ENCODE measurements at places on chromosomes 1 and 21. TPM values are rescaled to one million over a fixed set of nuclear protein-coding genes. Genes with fewer than 3 reads are reported as not detected.
A peak's percentile ranks its signal among the peaks of the same experiment; 100 is the strongest.

DNA sequence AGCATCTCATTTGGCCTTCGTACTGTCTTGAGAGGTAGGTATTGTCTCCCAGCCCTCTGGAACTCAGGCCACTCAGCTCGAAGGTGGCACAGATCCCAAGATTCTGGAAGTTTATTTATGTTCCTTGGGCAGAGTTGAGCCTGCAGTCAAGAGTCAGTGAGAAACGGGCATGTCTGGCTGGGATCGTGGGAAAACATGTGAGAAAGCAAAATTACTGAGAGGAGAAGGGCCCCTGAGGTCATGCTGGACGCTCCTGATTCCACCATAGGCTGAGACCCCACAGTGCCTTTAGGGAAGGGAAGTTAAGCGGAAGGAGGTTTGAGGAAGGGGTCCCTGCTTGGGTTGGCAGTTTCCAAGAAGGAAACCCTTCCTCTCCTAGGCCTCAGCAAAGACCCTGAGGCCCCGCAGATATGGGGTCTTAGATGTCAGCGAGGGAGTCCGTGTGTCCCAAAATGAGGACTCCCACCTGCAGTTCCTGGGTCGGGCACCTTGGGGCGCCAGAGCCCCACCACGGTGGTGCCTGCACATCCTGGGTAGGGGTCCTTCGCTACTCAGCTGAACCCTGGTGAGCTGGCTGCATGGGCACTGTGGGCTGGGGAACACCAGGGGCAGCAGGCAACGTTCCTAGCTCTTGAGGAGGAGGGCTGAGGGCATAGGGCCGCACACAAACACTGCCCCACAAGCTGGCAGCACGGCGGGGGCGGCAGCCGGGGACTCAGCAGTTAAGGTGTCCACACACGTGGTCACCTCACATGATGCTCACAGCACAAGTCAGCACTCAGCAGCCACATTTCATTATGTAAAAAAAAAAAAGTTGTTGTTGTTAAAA is 12.3 kb upstream of the SEMA4A start:
- DNase-seq, result peak; percentile 40

GRCh38 chr1:59183749-59184317 is 113.1 kb upstream of the FGGY start:
- DNase-seq, result no peak

- no peak for DNase-seq
These were observed 73.6 kb downstream of the ATP1A1 start for GRCh38 chr1:116446686-116447085.

DNA sequence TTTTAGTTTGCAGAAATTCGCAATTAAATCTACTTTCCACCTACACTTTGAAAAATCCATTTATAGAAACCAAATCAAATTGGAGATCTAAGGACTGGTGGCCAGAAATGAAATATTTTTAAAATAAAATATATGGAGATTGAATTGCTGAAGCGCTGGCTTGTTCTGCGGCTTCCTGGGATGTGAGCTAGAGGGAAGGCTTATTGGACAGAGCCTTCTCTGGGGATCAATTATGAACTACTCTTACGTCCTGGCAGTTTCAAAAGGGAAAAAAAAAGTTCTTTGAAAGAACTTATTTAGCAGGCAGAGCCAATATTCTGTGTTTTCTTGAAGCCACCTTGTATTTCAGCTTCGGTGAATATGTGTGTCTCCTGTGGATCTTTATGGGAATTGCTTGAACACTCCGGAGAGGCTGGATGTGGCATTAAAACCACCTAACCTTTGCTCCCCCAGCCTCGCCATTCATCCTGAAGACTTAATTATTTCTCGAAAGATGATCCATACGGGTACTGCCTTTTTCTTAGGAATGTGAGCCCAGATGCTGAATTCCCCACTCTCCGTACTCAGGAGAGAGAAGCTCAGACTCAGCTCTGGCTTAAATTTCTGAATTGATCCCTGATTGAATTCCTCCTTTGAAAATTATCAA is 478.9 kb upstream of the VAMP3 start:
- no peak for DNase-seq

DNA sequence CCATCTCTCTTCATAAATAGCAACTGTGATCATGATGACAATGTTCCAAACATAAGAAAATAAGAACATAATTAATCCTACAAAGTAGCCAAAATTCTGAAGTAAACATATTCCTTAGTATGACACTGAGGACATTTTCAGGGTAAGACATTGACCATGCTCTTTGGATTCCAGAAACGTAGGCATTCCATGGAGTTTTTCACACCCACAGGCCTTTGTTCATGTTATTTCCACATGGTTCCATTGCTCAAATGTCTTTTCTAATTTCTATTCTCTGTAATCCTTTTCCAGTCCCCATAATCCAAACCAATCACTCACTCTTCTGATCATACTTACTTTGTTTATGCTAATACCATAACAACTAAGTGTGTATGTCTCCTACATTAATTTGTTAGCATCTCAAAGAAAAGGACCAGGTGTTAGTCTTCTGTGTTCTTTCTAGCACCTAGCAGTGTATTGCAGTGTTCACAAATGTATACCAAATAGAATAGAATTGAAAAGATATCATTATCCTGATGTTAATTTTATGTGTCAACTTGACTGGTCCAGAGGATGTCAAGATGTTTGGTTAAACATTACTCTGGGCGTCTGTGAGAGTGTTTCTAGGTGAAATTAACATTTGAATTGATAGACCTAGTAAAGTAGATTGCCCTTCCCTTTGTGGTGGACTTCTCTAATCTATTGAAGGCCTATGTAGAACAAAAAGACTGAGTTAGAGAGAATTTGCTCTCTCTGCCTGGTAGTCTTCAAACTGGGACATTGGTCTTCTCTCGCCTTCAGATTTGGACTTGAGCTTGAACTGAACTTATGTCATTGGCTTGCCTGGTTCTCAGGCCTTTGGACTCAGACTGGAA is 516.6 kb downstream of the PTPRC start:
- DNase-seq, result no peak

DNA sequence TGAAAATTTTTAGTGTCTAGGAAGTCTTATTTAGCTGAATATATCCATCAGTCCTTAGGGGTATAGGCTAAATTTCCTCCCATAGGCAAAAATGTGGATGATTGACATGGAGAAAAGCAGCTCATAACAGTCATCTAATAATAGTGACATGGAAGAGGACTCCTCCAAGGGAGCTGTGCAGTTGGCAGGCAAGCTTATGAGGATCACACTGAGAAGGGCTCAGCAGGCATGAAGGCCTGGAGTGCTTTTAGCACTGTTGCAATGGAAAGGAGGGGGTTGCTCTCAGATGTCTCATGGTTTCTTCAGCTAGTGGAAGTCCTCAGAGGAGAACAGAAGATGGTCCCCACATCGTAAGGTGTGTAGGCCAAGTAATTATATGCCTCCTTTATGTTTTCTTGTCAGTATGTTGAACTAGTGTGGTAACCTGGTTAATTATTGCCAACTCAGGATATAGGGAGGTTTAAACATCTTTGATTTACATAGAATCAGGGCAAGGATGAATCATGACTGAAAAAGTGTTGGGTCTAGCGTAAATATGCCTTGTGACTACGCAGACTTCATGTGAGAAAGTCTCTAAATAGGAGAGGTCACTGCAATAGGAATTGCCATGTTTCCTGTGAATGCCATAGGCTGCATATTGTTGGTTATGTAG is 18.9 kb downstream of the VN1R5 start:
- DNase-seq, result no peak

- no peak for DNase-seq
These were observed 7.3 kb downstream of the ARID4B start for GRCh38 chr1:235320521-235321179.

- DNase-seq, result no peak
These were observed 1.5 kb upstream of the FBLIM1 start for GRCh38 chr1:15757016-15757543.

- DNase-seq, result no peak
These were observed 1.2 kb downstream of the GLIS1 start for GRCh38 chr1:53737648-53738204.

DNA sequence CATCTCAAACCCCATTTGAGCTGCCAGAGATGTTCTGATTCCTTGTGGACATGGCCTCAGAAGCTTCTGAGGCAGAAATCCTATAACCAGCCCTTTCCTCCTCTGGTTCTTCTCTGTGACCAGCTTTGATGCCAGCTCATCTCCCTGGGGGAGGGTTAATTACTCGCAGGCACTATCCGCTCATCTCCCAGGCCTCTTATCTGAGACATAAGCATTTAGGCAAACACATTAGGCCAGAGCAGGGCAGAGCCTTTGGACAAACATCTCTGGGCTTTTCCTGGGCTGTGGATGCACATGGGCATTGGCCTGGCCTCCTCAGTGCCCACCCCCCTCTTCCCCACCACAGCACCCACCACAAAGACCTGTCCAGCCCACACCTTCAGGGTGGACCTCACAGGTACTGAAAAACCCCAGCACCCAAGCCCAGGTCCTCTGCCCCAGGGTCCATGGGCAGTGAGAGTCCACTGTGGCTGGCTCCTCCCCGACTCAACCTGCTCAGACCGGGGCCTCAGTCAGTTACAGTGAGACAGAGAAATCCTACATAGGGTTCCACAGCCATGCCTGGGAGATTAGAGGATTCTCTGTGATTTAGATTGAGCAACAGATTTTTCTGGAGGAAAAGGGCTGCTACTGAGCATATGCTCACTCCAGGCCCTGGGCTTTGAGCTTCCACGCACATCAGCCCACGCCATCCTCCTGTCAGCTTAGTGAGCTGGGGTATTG is 26.9 kb downstream of the IGSF21 start:
- DNase-seq, result no peak

DNA sequence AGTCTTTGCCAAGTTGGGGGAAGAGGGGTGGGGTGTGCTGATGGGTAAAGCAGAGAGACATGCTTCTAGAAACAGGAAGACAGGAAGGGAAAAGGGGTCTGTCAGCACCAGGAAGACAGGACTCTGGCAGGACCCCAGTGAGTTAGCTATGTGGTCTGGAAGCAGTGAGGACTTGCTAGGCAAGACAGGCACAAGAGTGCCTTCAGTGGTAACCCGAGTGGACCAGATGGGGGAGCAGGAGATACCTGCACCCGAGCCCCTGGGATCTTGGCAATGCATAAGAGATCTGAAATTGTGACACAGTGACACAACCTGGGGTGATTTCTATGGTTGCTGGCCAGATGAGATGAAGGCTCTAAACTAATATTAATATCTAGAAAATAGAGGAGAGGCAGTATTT is 7.0 kb downstream of the TLR5 start:
- DNase-seq, result no peak

- DNase-seq, result no peak
These were observed 10.1 kb upstream of the EFNA1 start for GRCh38 chr1:155117610-155118009.

- no peak for DNase-seq
These were observed 779.7 kb downstream of the USP25 start for GRCh38 chr21:16509476-16509875.

- no peak for DNase-seq
These were observed 67.7 kb downstream of the SELENOF start for GRCh38 chr1:86846164-86846647.

DNA sequence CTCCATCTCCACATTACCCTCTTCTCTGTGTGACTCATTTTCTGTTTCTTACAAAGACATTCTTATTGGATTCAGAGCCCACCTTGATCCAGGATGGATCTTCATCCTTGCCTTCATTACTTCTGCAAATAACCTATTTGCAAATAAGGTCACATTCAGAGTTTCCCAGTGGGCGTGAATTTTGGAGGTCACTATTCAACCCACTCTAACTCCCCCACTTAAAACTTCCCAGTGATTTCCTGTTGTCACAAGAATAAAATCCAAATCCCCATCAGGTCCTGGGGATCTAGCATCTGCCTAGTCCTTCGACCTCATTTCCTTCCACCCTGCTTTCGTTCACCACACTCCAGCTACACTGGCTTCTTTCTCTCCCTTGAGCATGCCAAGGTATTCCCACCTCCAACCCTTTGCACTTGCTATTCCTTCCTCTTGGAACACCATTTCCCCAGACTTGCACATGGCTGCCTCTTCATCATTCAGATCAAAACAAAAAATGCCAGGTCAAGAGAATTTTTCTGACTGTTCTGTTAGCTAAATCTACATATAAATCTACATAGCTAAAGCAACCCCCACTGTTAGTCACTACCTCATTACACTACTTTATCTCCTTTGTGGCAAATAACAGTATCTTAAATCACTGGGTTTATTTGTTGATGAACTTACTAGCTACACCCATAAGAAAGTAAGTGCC is 187.2 kb downstream of the TOMM20 start:
- DNase-seq, result no peak

DNA sequence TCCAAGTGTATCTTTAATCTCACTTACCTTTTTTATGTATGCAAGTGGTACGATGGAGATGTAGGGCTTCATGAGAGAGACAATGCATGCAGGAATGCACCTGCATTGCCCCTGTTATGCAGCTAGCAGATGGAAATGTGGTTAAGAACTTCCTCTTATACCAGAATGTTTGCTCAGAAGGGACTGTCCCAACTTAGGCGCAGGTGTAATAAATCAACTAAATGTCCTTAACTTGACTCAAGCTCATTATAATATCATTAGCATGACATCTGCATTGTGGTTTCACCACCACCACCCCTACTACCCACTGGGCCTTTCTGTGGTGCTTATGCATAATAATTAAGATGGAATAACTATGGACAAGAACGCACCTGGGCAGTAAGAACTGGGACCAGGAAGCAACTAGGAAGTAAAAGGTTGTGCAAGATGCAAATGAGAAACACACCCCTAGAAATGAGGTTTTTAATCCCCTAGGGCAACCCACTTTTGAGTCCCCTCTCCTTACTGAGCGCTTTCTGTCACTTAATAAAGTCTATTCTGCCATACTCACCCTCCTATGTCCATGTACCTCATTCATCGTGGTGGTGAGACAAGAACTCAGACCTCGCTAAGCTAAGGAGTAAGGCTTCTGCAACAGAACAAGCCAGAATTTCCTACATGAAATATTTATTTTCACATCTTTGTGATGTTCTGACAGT is 1103.3 kb upstream of the B3GALT2 start:
- DNase-seq, result peak; percentile 40

GRCh38 chr1:56915960-56916359 is 49.9 kb downstream of the C8B start:
- DNase-seq, result no peak

DNA sequence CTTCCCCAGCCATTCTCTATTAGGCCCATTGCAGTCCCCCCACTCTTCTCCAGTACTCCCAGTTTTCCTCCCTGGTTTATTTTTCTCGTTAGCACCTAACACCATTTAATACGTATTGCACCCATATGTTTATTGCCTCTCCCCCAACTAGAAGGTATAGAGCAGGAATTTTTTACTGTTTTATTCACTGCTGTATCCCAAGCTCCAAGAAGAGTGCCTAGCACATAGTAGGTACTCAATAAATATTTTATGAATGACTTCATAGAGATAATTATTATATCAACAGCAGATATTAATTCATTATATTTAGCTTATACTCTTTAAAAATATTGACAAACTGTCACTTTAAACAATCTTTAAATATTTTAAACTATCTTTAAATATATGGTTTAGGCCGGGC is 5.7 kb upstream of the ACOT7 start:
- DNase-seq, result no peak

- DNase-seq, result no peak
These were observed 80.3 kb upstream of the CAMK1G start for GRCh38 chr1:209503196-209503595.

- peak; percentile 38 for DNase-seq
These were observed 11.8 kb downstream of the UBIAD1 start for GRCh38 chr1:11284784-11285183.

The HSPB7 gene
- total RNA-seq, result not detected

The MORC3 gene
- 47.5 TPM for total RNA-seq

The SLC44A3 gene
- 0.37 TPM for total RNA-seq

The ATP1A4 gene
- total RNA-seq, result not detected

The RGS7 gene
- not detected for total RNA-seq

The NHLH2 gene
- total RNA-seq, result not detected

The S100A7 gene
- not detected for total RNA-seq

The AVPR1B gene
- total RNA-seq, result not detected

Measured in activated CD4-positive, alpha-beta T cell treated with anti-CD3 and anti-CD28 coated beads, Interleukin-2, amount 10 ng/mL, durations not matched to agents 7 days and 5 days (primary cell).